DMS53 (cell line): ENCODE measurements at places on chromosomes 7 and 10.

GRCh38 chr10:72694476-72695369 lies 2.8 kb downstream of the MCU start:
- peak; percentile 40 for DNase-seq

DNA sequence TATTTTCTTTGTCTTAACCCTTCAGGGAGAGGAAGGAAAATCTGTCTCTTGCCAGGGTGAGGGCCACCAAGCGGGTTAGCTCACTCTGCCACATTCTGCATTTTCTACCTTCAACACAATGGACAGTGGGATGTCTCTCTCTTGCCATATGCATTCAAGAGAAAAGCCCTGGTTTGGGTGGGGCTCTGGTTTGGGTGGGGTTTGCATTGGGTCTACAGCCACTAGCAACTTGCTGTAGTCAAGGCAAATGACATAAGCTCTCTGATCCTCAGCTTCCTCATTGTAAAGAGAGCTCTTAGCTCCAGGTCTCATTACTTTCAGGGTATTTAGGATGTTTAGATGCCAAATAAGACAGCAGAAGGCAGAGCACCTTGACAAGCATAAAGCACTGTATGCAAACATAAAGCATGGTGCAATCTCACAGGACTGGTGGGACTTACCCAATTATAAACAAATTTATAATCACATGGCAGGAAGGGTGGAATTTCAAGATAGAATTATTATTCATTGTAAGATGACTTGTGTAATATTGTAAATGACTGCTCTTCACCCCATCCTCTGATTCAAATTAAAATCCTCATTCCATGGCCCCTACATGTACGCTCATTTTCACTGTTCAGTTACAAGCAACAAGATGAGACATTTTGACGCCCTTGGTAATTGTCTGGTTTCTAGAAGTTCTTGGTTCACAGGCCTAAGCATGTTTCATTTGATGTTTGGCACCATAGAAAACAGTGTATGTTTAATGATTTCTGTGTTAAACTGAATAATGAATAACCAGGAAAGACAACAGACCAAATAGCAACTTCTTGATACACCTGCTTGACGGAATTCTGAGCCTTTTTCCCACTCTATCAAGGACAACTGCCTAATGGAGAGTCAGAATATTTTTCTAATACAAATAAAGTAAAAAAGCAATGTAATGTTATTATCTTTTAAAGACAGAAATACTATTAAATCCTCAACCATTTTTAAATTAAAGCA lies 258.9 kb downstream of the KCNMA1 start:
- no peak for DNase-seq

DNA sequence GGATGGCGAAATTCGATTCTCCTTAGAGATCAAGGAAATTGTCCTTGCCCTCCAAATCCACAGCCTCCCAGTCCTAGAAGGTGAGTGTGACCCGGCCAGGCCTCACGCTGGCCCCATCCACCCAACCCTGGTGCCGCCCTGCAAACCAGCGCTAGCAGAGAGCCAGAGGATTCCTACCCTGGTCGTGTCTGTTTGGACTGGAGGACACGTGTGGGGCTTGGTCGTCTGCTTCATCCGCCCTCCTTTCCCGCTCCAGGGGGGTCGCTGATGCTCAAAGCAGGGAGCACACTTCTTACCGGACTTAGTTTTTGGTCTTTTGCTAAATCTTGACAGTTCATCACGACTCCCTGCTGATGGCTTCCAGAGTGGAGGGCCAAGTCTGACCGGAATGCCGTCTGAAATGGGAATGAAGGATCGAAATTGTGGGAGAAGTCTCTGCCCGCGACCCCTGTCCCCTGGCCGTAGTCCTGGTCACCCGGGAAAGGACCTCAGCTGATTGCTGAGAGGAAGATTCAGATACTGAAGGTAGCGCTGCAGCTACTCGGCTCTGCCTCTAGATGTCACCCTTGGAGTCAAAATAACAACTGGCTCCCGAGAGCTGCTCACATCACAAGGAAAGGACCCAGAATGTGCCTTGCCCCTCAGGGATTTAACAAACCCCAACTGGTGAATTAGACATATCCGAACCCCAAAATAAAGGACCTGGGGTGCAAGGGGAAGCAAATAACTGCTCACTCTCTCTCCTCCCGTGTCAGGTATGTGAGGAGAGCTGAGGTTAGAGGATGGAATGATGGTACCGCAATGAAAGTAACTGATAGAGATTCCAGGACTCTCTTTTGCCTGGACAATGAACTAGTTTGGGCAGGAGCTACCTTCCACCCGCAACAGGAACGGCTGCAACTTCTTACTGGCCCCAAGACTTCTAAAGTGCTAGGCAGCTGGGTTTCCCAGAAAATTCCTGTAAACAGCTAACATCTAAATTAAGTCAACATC lies 23.5 kb upstream of the ORC5 start:
- peak; percentile 86 for DNase-seq

DNA sequence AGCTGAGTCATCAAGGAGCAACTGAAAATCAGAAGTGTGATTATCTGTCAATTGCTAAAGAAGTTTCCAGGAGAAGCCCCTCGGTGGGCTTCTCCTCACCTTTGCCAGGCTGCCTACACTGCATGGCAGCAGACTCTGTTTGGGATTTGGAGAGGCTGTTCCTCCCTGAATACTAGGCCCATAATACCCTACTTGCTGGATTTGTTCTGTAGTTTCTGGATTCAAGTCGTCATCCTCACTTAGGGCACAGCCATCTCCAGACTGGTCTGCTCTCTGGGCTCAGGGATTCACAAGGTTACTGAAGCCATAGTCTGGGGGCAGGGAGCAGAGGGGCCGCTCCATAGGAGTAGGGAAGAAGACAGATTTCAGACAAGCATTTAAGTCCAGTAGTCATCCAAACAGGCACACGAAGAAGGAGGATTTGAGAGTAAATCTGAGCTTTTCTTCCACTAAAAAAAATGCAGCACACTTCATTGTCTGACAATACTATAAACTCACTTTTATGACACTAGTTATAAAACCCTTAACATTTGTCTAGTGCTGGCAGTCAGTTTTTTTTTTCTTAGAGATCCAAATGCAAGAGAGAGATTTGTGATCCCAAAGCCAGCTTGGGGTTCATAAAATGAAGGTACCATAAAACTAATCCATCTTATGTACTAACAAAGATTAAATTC lies 723.3 kb downstream of the GRID1 start:
- DNase-seq, result peak; percentile 59

GRCh38 chr7:141652691-141653090 lies 49.3 kb downstream of the DENND11 start:
- DNase-seq, result no peak

- DNase-seq, result peak; percentile 94
Observed at GRCh38 chr7:24477398-24478136, 95.7 kb upstream of the PALS2 start.

DNA sequence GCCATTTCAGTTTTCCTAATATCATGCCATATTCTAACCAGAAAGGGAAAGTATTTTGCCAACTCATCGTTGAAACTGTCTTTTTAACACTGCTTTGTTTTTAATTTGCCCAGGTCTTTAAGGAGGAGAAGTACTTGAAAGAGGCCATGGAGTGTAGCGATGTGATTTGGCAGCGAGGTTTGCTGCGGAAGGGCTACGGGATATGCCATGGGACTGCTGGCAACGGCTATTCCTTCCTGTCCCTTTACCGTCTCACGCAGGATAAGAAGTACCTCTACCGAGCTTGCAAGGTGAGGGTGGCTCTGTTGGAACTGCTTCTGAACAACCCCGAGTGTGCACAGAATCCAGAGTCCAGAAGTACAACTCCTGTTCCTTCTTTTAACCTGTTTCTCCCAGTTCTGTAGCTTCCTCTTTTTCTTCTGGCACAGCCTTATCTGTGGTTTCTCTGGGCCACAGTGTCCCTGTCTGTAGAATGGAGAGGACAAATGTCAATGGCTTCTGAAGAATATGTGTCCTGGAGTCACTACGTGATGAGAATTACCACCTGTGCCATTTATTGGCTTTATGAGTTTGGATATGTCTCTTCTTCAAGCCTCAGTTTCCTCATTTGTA lies 60.1 kb downstream of the LANCL2 start:
- DNase-seq, result no peak

- peak; percentile 83 for DNase-seq
Observed at GRCh38 chr7:115679976-115680375, 350.6 kb downstream of the TFEC start.

GRCh38 chr10:129814681-129815646 lies 149.1 kb downstream of the EBF3 start:
- DNase-seq, result no peak

DNA sequence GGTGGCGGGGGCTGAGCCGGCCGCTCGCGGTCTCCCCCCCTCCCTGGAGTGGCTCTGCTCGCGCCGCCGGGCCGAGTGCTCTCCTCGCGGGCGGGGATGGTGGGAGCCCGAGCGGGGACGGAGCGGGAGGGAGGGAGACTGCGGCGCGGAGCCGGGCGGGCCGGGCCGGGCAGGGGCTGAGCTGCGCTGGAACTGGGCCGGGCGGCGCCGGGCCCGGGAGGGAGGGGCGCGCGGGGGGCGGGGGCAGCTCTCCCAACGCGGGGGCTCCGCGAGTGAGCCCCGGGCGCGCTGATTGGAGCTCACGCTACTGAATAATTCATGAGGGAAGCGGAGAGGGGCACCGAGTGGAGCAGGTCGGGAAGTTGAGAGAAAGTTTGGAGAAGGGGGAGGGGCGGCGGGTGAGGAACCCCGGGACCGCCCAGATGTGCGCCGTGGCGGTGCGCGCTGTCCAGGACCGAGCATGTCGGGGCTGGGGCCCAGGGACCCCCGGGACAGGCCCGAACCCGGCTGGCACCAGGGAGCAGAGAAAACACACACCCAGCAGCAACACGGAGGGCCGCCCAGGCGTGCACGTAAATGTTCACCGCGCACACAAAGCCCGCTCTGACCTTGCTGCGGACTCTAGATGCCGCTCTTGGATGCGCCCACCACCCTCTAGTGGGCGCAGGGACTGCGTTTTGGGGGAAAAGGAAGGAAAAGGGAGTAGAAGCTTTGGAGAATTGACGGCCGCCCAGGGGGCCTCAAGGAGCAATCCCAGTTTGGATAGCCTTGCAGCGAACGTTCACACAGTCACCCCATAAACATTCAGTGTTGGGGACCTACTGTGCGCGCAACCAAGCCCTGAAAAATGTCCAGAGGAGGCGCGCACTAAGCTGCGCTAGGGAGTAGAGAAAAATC lies at the start of gene EPHB4:
EPHB4 (minus strand) TSS at position 194 of the 897 bp plus-strand sequence. CDS start 493 bp downstream, outside the sequence.
- DNase-seq, result peak; percentile 35

- peak; percentile 69 for DNase-seq
Observed at GRCh38 chr10:26860102-26860442, 686 bp downstream of the ABI1 start.

DNA sequence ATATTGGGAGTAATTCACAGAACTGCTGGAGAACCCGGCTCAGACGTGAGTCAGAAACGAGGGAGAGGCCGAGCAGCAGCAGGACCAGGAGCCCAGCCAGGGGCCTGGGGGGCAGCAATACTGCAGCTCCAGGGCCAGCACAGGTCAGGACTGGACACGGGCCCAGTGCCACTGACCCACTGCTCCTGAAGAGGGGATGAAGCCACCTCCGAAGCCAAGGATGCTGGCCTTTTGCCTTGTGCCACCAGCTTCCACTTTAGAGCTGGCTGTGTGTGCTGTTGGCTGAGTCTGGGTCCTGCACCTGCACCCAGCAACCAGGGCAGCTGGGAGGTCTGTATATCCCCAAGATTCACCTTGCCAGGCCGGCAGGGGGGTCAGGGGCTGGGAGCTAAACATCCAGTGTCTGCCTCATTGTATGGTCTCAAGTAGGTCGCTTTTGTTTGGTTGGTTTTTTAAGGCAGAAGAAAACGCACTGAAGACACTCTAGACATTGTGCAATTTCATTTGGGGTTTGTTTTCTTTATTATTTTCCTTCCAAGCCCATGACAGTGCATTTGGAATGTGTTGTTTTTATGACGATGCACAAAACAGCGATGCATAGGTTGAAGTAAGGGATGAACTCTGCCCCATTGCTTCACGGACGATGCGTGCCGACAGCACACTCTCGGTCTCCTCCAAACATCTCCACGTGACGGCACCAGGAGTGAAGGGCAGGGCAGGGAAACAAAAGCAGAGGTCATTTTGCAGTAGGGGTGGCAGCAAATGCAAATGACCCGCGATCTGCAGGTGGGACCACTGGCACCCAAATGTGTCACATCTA lies 27.7 kb upstream of the INSIG1 start:
- no peak for DNase-seq

GRCh38 chr7:152858761-152859160 lies 99.2 kb downstream of the ACTR3B start:
- no peak for DNase-seq
